G401 (cell line): ENCODE measurements at places on chromosomes 4 and X.

DNA sequence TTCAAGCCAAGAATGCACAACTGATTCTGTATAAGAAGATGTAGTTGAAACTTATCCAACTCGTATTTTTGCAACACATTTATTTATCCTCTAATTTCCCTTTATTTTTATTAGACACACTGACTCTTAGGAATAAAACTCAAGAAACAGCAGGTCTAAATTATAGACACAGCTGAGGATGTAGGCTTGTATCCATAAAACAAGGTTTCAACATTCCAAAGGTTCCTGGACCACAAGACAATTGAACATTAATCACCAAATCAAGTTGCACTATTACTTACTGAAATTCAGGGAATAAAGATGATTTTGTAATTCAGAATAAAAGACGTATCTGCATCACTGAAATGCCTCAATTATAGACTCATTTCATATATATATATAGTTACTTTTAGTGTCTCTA is 683.5 kb upstream of the GRIA3 start:
- DNase-seq: no peak

DNA sequence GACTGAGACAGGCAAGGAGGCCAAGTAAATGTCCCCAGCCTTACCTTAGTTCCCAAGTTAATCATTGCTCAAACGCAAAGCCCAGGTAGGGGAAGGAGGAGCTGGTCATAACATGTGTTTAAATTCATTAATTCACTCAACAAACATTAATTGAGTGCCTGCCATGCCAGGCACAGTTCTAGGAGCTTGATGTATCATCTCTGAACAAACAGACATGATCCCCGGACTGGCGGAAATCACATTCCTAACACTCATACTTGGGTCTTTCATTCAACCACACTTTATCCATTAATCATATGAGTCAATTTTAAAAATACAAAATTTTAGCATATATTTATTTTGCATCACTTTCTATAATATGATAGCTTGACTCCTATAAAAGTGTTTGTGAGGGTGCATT is 335.3 kb upstream of the NOCT start:
- no peak for DNase-seq

DNA sequence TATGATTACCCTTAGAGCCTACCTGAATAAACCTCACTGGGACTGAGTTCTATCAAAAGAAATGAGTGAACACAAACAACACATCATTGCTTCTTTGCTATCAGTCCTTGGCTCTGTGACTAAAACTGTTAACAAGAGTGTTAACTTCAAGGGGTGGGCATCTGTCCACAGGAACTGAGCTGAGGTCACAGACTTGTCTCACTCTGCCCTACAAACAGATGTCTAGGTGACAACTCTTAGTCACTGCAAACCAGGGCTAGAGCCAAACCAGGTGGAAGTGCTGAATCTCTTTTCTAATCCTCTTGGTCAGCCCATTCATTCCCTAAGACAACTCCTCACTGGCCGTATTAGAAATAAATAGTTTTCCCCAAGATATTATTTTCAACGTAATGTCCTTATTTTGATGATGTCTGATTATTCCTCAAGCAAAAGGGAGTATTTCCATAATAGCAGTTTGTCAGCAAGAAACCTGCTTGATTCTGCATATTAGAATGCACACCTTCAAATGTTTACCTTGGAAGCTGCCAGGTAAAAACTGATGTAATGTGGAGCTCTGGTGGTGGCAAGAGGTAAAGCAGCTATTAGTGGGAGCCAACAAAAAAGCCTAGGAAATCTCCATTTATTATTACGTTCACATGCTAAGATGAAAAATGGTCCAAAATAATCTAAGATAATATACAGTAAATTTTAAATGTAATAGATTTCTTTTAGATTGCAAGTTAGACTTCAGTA is 4.0 kb downstream of the COL25A1 start:
- peak; percentile 10 for DNase-seq

- DNase-seq: no peak
Observed at GRCh38 chr4:96713271-96713850, 873.5 kb downstream of the PDHA2 start.

- no peak for DNase-seq
Observed at GRCh38 chr4:68462691-68463090, 15.4 kb downstream of the TMPRSS11E start.

DNA sequence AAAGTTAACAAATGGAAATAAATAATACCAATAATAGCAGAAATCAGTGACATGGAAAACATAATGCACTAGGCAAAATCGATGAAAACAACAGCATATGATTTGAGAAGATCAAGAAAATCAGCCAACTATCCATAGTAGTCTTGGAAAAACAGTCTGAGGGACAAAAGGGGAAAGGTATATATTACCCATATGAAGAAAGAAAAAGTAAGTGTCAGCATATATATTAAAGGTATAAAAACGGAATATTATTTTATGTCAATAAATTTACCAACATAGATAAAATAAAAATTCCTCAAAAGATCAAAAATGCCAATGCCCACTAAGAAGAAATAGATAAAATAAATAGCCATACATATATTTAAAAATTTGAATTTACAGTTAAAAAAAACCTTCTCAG is 33.0 kb downstream of the ACTRT1 start:
- no peak for DNase-seq

- no peak for DNase-seq
Observed at GRCh38 chr4:150939530-150939929, 75.6 kb downstream of the LRBA start.

GRCh38 chr4:168656055-168656660 is 159.3 kb downstream of the PALLD start:
- no peak for DNase-seq

- DNase-seq: no peak
Observed at GRCh38 chr4:52997132-52997416, 135.0 kb downstream of the RASL11B start.

- DNase-seq: no peak
Observed at GRCh38 chr4:111268769-111269414, 646.0 kb upstream of the PITX2 start.

- DNase-seq: no peak
Observed at GRCh38 chr4:185144601-185145240, 1.7 kb downstream of the SLC25A4 start.

DNA sequence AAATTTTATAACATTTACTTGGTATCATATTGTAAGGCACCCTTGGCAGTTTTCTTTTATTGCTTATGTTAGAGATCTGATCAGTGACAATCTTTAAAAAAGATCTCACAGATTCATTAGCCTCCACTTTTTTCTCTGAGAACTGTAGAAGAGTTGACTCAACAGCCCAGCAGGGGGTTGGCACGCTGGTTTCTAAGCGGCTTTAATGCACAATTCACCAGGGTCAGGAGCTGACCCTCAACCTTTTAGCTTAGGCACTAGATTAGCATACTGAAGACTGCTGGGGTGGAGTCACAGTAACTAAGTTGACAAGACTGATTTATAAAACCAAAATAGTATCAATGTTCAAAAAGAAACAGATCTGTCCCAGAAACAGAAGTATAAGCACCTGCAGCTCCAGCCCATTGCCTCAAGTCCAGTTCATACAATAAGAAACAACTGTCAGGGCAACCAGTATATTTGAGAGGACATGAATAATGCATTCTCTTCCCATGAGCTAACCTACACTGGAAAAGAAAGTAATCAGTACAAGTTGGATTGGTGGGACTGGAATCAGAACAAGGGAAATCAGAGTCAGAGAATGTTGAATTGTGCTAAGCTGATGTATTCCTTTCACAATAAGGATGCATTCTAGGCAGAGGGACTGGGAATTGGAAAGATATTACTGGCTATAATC is 77.6 kb downstream of the PDE5A start:
- DNase-seq: no peak

- DNase-seq: peak; percentile 50
Observed at GRCh38 chr4:165765053-165765452, 108.0 kb upstream of the TLL1 start.

DNA sequence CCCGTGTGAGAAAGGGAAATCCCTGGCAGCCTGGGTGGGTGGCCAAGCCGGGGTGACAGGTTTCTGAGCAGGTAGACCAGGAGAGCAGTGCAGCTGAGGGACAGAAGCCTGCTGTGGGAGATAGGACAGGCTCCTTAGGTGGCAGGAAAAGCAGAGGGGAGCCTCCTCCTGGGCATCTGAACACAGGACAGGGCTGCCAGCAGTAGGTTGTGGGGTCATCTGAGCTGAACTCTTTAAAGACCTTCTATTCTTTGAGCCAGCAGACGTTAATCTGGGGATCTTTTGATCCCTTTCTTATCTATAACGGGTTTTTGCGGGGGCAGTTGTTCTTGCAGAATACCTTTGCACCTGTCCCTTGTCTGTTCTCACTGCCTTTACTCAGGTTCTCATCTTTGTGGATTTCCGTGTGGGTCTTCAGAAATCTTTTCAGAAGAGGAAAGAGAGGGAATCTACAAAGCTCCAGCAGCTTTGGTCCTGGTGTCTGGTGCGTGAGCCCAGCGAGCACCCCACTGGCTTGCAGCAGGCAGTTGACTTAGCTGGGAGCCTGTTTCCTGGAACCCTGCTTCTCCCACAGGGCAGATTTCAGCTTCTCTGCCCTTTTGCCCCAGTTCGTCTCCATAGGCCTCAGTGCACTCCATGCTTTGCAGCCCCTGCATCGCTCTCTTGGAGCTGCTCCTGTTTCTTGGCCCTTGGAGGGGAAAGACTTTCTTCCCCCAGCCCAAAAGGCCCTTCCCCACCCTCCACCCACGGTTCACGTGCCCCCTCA is 35.8 kb upstream of the TADA2B start:
- no peak for DNase-seq

DNA sequence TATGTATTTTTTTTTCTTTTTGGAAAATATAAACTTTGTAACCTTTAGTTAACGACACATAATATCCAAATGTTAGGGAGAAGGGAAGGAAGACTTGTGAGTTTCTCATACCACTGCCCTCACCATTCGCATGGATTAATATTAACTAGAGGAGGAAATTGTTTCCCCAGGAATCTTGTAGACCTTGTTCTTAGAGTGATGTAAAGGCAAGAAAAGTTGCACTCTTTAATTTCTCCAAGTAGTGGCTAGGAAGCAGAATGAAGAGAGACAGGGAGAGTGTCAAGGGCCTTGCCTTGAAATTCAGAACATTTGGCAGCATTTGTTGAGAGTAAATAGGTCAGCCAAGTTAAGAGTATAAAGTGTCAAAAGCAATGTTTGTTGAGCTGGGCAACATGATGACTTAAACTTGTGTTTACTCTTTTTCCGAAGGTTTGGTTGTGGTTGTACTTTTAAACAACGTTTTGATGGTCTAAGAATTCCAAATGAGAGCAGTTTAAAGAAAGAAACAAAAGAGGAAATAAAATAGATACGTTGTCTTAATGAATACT is 105.7 kb downstream of the TENM3 start:
- DNase-seq: no peak

GRCh38 chr4:18756671-18757070 is 735.1 kb upstream of the LCORL start:
- no peak for DNase-seq

DNA sequence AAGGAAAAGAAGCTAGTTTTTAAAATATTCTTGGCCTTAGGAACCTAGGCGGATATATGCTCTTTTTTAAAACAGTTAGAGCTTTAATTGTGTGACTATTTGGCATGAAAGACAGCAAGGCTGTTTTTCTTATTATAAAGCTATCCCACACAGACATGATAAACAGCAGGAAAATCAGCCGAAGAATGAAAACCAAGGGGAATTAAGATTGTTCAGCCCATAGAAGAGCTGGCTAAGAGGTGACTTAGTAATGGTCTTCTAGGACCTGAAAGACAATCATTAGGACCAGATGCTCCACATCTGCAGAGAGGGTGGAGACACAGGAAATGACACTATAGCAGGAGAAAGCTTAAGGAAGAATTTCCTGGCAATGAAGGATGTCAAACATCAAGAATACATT is 171.4 kb upstream of the NRK start:
- DNase-seq: no peak

DNA sequence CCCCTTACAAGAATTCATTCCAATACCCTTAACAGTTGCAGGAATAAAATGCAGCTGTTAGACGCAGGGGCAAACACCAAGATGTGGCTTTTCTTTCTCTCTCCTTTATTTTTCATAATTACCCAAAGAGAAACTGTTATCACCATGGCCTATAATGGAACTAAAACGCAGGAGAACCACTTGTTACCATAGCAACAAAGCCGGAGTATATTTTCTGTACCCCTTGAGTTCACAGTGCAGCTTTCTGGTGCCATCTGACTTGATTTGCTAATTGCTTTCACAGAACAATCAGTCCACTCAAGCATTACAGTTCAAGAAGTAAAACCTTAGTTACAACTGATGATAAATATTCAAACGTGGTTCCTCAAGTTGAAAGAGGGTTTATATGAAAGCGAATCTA is 157.9 kb downstream of the AMELX start:
- DNase-seq: no peak

DNA sequence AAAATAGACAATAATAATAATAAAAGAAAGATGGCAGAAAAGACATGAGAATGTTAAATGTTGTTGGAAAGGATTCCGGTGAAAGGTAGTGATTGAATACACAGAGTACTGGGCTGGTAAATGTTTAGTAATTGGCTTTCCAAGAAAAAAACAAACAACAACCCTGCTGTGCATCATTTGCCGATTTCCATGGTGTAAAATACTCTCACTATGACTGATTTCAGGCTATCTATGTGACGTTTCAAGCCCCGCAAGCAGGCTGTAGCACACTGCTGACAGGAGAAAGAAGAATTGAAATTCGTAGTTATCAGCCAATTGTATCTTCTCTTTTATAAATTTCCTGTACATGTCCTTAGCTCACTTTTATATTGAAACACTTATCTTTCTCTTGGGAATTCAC is 13.6 kb upstream of the SEPTIN6 start:
- no peak for DNase-seq

- no peak for DNase-seq
Observed at GRCh38 chrX:16852617-16853179, 17.5 kb downstream of the RBBP7 start.
